ENCODE measurements at places on chromosomes 6 and 20. TPM values are rescaled to one million over a fixed set of nuclear protein-coding genes. Genes with fewer than 3 reads are reported as not detected.

SLC22A2 gene
- total RNA-seq, result not detected

BPIFB1 gene
- total RNA-seq, result not detected

IPCEF1 gene
- 0.47 TPM for total RNA-seq

SERAC1 gene
- total RNA-seq, result 7.6 TPM

AGER gene
- total RNA-seq, result 0.16 TPM

BACH2 gene
- total RNA-seq, result 0.52 TPM

NKX2-4 gene
- not detected for total RNA-seq

MEI4 gene
- not detected for total RNA-seq

MMUT gene
- total RNA-seq, result 16.2 TPM

C6orf52 gene
- not detected for total RNA-seq
